Stimulated activated CD4-positive, alpha-beta T cell treated with anti-CD3 and anti-CD28 coated beads, Interleukin-2, amount 100 ng/mL, for 24 hours (primary cell): ENCODE measurements at places on chromosomes 3 and 15.

- DNase-seq = no peak
Observed at GRCh38 chr15:38391191-38391590, 62.7 kb upstream of the FAM98B start.

DNA sequence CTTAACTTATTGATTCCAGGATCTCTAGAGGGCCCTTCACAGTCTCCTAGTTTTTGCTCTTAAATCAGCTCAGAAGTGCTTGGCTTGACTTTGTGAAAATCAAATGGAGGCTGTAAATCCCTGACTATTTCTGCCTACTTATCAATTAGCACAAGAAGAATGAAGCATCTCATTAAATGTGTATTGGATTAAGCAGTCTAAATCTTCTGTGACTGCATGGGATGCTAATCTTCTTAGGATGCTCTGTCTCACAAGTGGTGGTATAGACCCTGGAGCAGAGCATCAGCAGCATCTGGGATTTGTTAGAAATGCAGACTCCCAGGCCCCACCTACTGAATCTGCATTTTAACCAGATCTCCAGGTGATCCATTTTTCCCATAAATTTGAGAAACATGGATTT is 488.7 kb downstream of the AGBL1 start:
- no peak for DNase-seq

DNA sequence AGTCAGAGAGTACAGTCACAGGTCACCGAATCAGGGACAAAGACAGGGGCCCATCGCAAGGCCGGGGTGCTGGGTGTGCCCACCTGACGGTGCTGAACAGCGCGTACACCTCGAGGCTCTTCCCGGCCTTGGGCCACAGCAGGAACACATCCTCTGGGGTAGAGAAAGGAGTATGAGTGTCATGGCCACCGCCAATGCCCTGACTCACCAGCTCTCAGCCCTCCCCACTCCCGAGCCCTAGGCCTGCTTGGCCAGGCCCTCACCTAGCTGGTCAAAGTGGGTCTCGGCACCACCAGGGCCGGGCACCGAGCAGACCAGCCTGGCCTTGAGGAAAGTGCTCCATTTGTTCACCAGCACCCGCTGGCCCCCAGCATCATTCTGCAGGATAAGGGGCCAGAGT is 4.2 kb downstream of the SEMA3G start:
- DNase-seq = no peak

DNA sequence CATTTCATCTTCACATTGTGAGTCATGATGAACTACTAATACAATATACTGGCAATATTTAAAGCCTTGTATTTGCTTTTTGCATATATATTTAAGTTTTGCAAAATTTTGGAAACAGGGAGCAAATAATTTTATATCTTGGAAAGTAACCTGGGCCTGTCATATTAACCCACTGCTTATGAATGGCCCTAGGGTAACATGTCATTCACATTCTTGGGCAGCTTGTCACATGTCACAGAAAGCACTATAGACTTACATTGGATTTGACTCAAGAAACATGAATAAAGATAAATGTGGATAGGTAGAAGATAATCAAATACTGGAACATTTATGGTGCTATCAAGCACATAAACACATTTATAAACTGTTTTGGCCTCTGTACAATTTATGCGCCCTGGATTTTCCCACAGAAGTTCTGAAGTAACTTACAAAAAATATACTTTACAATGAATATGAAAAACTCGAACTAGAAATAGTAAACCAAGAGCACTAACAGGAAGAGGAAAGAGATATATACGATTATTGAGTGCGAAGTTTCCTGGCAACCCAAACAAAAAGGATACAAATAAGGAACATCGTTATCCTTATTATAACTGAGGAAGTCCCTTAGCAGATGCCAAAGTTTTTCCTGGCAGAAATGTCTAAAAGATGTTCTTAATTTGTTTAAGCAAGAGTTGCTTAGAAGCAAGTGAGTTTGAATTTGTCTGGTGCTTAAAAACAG is 257.2 kb downstream of the RBMS3 start:
- DNase-seq = no peak

GRCh38 chr3:4732925-4733324 is 239.8 kb downstream of the ITPR1 start:
- DNase-seq = no peak
